ENCODE measurements at places on chromosomes 5 and 9.

DNA sequence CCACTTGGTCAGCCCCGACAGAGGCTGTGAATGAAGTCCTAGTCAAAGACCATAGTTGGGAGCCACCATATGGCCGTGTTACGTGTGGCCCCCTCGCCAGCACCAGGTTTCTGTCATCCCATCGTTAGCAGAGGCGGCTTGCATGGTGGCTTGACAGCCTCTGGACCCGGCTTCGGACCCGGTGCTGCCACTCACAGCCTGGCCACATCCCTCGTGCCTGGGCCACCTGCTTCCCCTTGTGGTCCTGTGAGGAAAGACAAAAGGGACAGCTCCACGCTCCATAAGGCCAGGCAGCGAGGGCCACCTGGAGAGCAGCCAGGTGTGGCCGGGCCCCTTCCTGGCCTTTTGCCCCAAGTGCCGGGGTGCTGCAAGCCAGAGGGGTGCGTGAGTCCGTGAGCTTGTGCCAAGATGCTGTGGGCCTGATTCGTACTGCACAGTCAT, 6.2 kb downstream of the NKD2 start:
- no peak for DNase-seq

- DNase-seq: no peak
These were observed 43.0 kb upstream of the NOTCH1 start for GRCh38 chr9:136588663-136589464.

GRCh38 chr5:116157902-116158301, 73.1 kb downstream of the COMMD10 start:
- no peak for DNase-seq

- no peak for DNase-seq
These were observed 68.3 kb downstream of the COX7C start for GRCh38 chr5:86686046-86686445.

DNA sequence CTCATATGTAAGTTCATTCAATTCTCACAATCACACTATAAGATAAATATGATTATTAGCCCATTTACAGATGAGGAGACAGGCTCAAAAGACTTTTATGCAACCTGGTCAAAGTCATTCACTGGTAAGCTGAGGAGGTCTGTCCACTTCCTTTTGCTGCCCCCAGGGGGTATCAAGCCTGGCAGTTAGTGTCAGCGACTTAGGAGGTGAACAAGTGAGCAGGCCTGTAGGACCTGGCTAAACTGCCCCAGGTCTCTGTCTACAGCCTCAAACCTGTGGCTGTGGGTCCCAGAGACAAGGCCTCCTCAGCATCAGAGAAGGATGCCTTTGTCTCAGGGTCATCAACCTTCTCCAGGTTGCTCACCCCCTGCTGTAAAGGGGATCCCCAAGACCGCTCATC, 10.4 kb downstream of the TGFBI start:
- DNase-seq: no peak

- DNase-seq: no peak
These were observed 170.9 kb upstream of the STK32A start for GRCh38 chr5:147063943-147064342.

DNA sequence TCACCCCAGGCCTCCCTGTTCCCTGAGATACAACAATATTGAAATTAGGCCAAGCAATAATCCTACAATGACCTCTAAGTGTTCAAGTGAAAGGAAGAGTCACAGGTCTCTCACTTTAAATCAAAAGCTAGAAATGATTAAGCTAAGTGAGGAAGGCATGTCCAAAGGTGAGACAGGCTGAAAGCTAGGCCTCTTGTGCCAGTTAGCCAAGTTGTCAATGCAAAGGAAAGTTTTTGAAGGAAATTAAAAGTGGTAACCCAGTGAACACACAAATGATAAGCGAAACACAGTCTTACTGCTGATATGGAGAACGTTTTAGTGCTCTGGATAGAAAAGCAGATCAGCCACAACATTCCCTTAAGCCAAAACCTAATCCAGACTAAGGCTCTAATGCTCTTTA, 39.8 kb downstream of the PTAR1 start:
- DNase-seq: no peak

- no peak for DNase-seq
These were observed 72.6 kb upstream of the LRRTM2 start for GRCh38 chr5:138947780-138948179.

- no peak for DNase-seq
These were observed 7.5 kb upstream of the RMND5B start for GRCh38 chr5:178123094-178123965.

GRCh38 chr5:150605546-150605945, 34.9 kb upstream of the SYNPO start:
- no peak for DNase-seq

DNA sequence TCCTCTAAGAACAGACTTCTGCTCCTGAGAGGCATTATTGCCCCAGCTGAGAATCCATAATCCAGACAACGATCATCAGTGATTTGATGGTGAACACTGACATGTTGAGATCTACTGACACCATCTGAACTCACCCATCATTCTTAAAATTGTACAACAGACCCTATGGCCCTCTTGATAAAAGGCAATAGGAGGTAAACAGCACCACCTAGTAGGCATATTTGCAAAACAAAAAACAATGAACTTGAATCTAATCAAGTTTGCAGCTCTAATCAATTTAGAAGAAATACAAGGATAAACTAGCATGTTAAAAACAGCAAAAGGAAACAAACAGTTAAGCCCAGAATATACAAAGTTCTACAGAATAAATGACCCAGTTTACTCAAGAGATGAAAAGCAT, 89.6 kb downstream of the SFXN1 start:
- DNase-seq: no peak

- peak; percentile 61 for DNase-seq
These were observed 19.1 kb upstream of the AK3 start for GRCh38 chr9:4760122-4760521.

DNA sequence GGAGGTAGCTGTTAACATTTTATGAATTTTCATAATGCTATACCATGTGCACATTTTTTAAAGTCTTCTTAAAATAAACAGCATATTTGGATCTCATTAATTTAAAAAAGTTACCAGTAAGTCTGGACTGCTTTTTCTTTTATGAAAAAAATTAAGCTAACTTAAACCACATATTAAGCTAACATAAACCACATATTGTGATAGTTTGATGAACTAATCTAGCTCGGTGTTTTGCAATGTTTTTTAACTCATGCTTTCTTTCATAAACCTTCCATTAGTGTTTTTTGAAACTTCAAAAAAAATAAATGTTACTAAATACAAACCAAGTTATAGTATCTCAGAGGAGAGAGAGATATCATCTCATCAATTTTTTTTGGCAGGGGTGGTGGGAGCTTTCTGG, 26.5 kb downstream of the POLK start:
- DNase-seq: no peak

GRCh38 chr5:56772767-56773166, 42.6 kb upstream of the MAP3K1 start:
- DNase-seq: no peak

- DNase-seq: no peak
These were observed 41.2 kb downstream of the NADK2 start for GRCh38 chr5:36200513-36200912.

- DNase-seq: peak; percentile 60
These were observed 163.9 kb downstream of the ARRDC3 start for GRCh38 chr5:91219091-91219802.

GRCh38 chr9:112338561-112338960, 5.1 kb upstream of the PTBP3 start:
- DNase-seq: no peak

DNA sequence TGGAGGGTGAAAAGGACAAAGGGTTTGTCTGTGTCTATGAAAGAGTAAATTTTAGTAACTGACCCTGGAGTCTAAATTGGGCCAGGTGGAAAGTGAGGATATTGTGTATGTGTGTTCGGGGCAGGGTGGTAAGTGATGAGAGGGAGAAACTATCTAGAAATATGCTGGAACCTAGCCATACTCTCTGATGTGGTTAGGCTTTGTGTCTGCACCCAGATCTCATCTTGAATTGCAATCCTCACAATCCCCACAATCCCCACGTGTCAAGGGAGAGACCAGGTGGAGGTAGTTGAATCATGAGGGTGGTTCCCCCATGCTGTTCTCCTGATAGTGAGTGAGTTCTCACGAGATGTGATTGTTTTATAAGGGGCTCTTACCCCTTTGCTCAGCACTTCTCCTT, 60.6 kb downstream of the COMMD10 start:
- DNase-seq: no peak

DNA sequence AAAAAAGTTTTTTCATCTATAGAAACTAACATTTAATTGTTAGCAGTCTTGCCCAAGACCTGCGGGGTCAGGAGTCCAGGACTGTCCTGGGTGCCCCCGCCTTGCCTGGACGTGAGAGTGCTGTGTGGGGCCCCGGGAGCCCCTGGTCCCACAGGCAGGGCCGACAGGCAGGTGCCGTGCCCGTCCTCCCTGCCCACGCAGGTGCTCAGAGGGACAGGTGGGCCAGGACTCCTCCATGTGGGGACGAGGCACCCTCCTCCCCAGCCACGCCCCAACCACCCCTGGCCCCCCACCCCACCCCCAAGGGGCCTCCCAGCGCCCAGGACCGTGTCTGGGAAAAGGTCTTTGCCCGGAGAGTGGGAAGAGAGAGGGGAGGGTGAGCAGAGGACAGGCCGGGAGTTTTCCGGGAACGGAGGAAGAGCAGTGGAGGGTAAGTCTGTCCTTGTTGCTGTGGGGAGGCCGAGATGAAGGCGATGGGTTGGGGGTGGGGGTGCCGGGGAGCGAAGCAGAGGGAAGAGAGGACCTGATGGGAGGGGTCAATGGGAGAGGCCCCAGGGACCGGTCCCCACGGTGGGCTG, 2.7 kb upstream of the LCN12 start:
- DNase-seq: no peak

DNA sequence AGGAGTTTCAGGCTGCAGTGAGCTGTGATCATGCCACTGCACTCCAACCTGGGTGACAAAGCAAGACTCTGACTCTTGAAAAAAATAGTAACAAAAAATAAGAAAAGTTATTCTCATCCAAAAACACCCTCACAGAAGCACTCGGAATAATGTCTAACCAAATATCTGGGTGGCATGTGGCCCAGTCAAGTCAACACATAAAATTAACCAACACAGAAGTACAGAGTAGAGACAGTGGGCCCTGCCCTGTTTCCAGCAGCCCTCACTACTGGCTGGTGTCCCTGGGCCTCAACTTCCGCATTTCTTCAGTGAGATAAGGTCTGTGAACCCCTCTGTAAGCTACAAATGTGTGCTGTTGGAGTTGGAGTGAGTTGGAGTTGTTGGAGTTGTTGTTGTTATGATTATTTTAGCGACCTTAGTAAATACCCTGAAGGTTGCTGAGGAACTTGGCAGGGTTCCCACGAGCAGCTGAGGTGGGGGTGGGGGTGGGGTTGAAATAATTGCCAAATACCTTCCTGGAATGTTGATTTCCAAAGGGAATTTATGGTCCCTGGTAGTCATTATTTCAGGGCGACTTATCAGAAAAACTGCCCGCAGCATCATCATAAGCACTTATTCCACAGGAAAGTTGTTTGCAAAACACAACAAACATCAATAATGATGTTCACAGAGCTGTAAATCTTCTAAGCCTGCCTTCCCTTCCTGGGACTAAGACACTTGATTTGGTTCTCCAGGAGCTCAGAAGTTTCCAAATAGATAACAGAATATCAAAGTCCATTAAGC, 30.2 kb downstream of the C5orf15 start:
- peak; percentile 24 for DNase-seq

DNA sequence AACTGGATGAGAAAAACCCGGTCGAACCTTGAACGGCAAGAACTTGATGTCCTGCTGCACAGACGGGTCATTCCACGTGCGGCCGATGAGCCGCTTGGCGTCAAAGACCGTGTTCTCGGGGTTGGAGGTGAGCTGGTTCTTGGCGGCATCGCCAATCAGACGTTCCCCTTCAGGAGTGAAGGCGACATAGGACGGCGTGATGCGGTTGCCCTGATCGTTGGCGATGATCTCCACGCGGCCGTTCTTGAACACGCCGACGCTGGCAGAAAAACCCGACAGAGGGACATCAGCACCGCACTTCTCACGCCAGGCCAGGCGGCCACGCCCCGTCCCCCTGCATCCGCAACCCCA, 519 bp downstream of the HSPA5 start:
- DNase-seq: peak; percentile 34

DNA sequence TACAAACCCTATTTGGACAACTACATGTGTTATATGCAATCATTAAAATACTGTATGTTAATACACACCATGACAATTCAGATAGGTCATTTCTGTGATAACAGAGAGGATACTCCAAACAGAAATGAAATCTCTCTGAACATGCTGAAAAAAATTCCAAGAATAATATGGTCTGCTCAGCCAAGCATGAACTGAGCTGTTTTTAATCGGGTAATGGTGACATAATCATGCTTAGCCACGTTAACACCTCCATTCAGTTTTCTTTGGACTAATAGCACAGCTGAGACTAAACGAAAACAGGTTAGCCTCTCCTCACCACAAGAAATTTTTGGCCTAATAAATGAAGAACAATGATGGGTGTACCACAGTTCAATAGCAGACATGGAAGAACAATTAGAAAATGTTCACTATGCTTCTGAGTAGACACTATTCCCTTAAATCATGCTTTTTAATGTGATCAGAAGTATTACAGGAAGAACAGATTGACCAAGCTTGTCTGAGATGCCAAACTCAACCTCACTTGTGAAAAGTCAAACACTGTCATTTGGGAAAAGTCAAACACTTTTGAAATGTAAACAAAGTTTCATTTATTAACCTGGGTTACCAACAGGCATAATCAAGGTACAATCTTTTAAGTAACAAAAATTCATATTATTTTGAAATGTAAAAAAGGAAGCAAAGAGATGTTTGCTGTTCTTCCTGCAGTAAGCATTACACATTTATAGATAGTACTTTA, 19.4 kb downstream of the RAB14 start:
- no peak for DNase-seq

- DNase-seq: no peak
These were observed 60.1 kb downstream of the CCDC171 start for GRCh38 chr9:15612962-15613361.

DNA sequence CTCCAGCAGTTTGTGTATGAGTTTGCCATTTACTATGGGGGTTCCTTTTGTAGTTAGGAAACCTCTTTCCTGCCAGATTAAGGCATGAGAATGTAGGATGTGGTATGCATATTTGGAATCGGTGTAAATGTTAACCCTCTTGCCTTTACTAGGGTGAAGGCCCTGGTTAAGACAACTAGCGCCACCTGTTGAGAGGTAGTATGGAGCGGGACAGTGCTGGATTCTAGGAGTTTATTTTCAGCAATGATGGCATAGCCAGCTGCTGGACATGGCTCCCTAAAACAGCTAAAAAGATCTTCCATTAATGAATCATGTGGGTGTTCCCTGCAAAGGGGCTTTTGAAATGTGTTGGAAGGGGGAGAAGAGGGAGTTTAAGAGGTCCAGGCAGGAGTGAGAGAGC, 30.7 kb upstream of the GPX3 start:
- no peak for DNase-seq

- no peak for DNase-seq
These were observed 153.1 kb downstream of the HSD17B3 start for GRCh38 chr9:96148634-96149532.

GRCh38 chr9:79812099-79812498, 240.3 kb downstream of the TLE4 start:
- no peak for DNase-seq

- no peak for DNase-seq
These were observed 35.9 kb upstream of the PUM3 start for GRCh38 chr9:2879803-2880202.

- DNase-seq: no peak
These were observed 127.2 kb upstream of the SLC44A1 start for GRCh38 chr9:105117234-105117633.

GRCh38 chr5:161847941-161848391, at the start of gene GABRA1:
TSS of gene GABRA1 (plus strand) at chr5:161848120. CDS start at chr5:161850811, 2,691 bp downstream.
- no peak for DNase-seq

Data from HL-60 (cell line).